ENCODE measurements at places on chromosomes 16 and 17.

DNA sequence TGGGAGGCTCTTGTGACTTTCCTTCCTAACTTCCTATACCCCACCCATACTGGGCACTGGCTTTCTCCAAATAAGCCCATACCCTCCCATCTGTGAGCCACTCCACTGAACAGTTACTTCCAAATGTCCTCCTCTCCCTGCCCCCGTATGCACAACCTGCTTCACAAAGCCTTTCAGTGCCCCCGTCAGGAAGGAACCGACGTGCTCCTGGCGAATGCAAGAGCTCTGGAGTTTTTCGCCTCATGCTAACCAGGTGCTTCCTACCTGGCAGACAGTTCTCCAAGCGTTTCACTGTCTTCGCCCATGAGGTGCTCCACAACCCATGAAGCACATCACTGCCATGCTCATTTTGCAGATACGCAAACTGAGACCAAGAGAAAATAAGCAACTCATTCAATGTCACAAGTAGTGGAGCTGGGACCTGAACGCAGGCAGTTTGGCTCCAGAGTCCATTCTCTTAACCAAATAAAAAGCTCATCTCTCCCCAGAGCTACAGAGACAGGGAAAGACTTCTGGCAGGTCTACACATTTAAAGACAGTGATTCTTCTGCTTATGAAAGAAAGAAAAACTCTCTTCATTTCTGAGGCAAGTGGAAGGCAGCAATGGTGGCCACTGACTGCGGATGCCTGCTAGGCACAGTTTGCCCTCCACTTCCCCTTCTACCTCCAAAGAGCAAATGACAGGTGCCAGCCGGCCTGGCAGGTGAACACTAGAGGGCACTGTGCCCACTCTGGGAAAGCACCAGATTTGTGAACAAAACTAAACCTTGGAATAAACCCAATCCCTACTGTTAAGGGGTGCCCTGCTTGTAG is 23.8 kb downstream of the SPHK1 start:
- DNase-seq: peak; percentile 56

DNA sequence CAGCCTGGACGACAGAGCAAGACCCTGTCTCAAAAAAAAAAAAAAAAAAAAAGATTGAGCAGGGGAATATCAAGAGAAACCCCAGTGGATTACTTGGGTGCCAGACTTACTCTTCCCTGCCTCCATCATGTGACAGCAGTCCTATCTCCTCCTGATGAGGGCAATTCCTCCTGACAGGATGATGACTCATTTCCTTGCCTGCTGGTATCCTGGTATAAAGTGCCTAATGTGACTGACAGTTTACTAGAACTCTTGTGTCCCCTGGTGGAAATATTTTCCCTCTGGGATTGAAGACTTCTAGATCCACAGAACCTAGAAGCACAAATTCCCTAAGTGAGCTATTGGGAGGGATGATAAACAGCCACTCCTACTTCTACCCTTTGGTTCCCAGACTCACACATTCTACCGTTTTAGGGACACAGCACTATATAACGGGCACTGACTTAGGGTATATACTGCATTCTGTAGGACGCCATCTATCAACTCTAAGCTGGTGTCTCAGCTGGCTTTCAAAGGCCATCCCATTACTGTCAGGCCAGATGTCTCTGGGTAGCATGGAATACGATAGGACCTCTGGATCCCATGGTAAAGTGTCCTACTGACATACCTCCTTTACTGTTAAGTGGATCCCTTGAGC is 114.6 kb upstream of the MED13 start:
- peak; percentile 88 for DNase-seq

- DNase-seq: peak; percentile 47
Observed at GRCh38 chr16:80947708-80948625, 58.7 kb downstream of the CMC2 start.

DNA sequence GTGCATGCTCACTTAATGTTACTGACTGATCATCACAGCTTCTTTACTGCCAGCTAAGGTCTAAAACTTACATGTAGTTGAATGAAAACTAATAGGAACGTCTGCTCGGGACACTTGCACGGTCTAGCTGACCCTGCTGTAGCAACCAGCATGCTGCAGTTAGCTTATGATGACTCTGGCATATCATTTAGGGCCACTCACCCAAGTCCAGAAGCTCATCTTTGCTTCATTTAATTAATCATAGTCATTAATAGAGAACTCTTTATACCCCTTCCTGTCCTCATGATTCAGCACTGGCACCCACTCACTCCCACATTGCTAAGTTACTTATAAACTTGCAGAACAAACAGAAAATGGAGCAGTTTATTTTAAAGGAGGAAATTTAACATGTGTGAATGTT is 136.3 kb downstream of the NLK start:
- no peak for DNase-seq

GRCh38 chr17:8159032-8159400 is 3.7 kb downstream of the VAMP2 start:
- DNase-seq: no peak

- DNase-seq: peak; percentile 92
Observed at GRCh38 chr17:82751571-82752370, at the start of gene TBCD. Gene TBCD (plus strand): TSS chr17:82752065. CDS start chr17:82752194, 129 bp downstream.

GRCh38 chr17:66543526-66543925 is 241.1 kb downstream of the PRKCA start:
- no peak for DNase-seq

DNA sequence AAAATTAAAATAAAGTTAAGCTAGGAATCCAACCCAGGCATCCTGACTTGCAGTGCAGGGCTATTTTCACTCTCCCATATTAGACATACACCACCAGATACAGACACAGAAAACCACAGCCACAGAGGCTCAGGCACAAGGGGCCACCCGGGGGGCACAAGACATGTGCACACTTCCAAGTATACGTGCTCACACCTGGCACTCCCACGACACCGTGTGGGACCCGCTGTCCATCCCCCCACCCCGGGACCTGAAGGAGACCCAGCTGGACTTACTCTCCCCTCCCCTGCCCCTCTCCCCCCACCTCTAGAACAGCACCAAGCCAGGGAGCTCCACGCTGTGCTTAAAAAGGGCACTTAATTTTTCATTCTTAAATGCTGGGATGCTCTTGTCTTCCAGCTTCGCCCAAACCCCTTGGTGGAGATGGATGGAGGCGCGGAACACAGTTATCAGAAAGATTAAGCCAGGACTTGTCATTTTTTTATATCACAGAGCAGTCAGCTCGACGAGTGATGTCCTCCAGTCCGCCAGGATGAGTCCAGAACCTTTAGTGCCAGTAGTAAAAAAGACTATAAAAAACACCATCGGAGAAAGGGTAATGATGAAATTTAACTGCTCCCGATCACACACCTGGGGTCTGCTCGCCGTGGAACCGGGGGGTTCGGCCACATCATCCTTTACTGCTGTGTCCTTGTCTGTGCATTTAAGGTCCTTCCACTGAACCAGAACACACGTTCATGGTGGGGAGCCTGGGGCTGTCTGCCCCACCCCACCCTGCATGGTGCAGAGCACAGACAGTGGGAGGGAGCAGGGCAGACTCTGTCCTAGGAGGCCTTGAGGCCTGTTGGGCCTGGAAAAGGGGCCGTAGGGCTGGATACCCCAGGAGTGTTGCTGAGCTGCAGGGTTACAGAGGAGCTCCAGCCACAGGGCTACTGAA is 73.3 kb upstream of the LHX1 start:
- no peak for DNase-seq

GRCh38 chr16:70520612-70521297 is 2.6 kb downstream of the COG4 start:
- peak; percentile 52 for DNase-seq

DNA sequence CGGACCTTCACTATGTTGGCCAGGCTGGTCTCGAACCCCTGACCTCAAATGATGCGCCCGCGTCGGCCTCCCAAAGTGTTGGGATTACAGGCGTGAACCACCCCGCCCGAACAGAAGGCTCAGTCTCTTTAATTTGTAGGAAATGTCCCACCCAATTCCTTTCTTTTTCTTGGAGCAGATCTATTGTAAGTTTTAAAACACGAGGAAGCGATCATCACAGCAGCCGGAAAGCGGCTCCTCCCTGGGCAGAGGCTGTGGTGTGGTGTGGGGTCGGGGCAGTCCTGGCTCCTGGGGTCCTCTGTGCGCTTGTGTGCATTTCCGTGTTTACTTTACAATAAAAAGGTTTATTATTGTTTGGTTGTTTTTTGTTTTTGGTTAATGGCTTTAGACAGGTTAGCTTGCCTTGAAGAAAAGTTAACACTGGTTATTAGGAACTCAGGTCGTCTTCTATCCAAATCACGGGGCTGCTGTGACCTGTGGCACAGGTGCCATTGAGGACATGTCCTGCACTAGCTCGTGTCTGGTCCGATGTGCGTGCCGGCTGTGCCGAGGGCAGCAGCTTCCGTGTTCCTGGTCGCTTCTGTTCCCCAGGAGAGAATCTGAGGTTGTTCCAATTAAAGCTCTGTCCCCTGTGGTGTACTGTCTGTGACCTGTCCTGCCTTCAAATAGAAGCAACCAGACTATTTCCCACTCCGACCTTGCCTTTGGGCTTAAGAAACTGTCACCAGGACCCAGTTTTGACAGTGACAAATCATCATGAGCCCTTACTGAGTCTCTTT is 83.1 kb downstream of the SEC14L1 start:
- DNase-seq: no peak

GRCh38 chr17:77502626-77503292 is 362.0 kb downstream of the SEC14L1 start:
- DNase-seq: no peak

DNA sequence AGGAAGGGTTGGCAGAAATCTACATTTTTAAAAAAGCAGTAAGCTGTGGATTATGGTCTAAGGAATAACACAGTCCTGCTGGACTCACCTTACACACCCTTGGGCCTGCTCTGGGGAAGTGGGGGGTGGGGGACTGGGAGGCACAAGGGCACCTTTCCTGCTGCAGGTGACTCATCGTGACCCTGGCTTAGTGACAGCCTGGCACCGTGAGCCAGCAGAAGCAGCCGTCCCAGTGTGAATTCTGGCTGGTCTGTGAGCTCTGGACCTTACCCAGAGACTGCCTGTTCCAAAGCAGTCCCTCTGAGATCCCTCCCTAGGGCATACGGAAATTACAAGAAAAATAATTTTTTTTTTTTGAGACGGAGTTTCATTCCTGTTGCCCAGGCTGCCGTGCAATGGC is 4.2 kb upstream of the CRK start:
- DNase-seq: peak; percentile 40

DNA sequence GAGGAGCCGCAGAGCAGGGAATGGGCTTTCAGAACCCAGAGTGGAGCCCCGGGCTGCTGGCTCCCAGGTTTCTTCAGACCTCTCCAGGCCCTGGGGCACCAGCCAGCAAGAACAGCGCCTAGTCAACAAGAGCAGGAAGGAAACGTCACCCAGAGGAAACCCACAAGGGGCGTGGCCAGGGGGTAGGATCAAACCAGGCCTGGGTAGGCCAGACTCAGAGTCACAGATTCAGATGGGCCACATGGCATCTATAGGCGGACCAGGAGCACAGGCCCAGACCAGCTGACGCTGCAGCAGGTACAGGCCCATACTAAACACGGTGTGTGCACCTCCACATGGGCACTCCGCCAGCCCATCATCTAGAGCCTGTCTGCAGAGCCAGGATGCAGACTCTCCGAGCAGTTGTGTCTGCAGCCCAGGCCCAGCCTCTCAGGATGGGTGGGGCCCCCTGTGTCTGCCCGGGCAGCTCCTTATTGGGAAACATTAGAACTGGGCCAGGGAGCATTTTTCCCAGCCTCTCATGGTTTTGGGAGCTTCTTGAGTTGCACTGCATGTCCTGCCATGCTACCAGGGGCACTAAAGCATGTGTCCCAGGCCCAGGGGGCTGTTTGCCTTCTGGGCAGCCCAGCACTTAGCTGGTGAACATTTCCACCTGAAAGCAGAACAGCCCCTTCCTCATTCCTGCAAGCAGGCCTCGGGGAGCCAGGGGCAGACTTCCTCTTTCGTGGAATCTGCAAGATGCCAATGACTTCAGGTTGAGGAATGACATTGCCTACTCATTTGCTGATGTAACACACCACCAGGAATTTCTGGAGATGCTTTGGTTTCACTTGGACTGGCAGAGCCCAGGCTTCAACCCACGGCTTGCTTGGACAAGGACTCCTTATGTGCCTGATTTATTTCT is at the start of gene NLRP1:
NLRP1 (minus strand) TSS at position 127 of the 904 bp plus-strand sequence. CDS start 552 bp downstream, outside the sequence.
- peak; percentile 73 for DNase-seq

DNA sequence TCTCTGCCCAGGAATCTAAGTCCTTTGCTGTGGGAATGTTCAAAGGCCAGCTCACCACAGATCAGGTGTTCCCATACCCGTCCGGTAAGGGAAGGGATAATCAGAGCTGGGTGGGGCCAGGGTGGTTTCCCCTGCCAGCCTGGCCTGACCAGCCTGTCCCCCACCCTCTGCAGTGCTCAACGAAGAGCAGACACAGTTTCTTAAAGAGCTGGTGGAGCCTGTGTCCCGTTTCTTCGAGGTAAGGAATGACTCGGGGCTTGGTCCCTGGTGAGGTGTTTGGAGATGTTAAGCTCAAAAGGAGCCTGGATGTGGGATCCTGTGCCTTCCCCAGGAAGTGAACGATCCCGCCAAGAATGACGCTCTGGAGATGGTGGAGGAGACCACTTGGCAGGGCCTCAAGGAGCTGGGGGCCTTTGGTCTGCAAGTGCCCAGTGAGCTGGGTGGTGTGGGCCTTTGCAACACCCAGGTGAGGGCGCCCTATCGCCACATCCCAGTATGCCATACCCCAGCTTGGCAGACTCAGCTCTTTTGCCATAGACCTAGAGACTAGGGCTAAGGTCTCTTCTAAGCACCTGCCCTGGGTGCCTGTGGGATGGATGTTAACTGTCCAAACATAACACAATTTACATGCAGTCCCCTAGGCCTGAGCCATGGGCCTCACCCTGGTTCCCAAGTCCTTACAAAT is 997 bp downstream of the ACADVL start:
- peak; percentile 84 for DNase-seq

DNA sequence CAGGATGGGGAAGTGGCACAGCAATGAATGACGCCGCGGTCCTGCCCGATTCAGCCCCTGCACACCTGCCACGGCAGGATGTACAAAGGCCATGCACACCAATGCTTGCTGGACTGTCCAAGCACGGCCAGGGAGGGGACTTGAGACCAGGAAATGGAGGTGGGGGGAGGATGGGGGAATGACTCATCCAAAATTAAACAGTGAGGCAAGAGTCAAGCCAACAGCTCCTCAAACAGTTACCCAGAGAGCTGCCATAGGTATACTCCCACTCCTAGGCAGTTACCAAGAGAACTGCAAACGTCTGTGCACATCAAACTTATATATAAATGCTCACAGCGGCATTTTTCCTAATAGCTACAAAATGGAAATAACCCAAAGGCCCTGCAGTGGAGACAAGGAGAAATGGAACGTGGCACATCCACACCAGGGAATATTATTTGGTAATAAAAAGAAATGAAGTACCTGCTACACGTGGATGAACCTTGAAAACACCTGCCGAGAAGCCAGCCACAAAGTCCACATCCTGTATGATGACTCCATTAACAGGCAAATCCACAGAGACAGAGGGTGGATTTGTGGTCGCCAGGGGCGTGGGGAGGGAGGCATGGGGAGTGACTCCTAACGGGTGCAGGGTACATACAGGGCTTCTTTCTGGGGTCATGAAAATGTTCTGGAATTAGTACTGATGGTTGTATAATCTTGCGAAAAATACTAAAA is 54.1 kb downstream of the VAC14 start:
- peak; percentile 73 for DNase-seq

GRCh38 chr17:69764146-69764545 is 310.9 kb upstream of the KCNJ16 start:
- DNase-seq: no peak

- no peak for DNase-seq
Observed at GRCh38 chr16:11880007-11880406, 28.7 kb upstream of the RSL1D1 start.

Measured in lung microvascular endothelial cell (primary cell).